ENCODE measurements at places on chromosomes 4 and X.

DNA sequence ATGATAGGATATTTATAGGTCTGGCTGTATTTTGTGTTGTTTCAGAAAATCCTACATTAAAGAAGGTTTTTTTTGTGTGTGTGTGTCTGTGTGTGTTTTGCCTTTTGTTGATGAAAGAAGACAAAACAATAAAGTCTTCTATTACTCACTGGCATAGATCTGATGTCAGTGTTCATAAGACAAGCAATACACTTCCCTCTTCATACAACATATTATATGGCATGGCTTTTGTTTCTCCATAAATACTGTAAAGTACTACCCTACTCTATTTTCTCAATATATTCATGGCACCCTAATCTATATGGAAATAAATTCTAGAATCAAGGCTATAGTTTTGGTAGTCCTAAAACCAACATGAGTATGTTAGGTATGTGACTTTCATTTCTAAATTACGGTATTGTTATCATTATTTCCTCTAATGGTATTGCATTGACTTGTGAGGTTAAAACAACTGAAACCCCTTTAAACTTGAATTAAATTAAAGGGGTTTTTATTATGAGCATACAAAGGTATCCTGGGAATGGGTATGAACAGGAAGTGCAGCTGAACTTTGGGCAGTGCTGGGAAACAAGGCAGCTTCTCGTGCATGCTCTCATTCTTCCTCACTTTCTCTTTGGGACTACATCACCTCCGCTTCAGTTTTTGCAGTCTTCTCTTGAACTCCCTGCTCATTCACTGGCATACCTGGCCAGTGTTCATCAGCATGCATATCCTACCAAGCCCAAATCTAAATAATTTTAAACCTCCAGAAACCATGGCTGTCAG lies 70.5 kb upstream of the PRSS48 start:
- no peak for DNase-seq

- DNase-seq, result no peak
Measured at GRCh38 chr4:108730579-108730978, 32.3 kb downstream of the ETNPPL start.

DNA sequence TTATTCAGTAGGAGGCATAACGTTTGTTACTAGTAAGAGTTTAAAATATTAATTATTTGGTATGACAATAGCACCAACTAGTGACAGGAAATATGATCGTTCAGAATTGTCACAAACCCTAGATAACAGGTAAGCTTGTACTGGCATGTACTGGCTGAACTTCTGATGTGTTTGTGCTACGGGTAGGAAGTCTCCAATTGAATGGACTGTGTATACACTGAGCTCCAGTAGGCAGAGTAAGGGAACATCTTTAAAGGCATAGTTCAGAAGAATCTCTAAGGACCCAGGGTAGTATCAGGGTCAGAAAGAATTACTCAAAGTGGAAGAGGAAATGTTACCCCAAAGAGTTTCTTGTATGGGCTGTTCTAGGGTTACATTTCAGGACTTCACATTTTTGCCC lies 230.4 kb downstream of the EDA2R start:
- DNase-seq, result no peak

GRCh38 chr4:8303485-8304281 lies 34.1 kb downstream of the HTRA3 start:
- DNase-seq, result no peak

GRCh38 chr4:134089885-134090284 lies 111.7 kb downstream of the PABPC4L start:
- DNase-seq, result no peak

GRCh38 chr4:13922459-13922858 lies 294.9 kb upstream of the BOD1L1 start:
- DNase-seq, result no peak

DNA sequence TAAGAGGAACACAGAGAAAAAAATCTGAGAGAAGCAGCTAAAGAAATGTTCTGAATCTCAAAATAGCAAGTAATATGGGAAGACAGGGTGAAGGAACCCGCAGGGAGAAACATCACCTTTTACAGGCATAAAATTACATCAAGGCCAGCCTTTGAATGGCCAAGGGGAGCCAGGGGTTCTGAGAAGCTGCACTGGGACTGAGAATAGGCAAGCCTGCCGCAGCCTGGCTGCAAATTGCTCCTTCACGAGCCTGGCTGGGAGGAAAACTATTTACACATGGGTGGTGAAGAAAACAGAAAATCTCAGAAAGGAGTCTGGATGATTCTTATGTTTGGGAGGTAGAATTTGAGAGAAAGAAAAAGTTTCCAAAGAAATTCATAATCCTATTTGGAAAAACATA lies 74.5 kb upstream of the QRFPR start:
- no peak for DNase-seq

GRCh38 chr4:121769341-121769740 lies 4.4 kb upstream of the SMIM43 start:
- DNase-seq, result no peak

- no peak for DNase-seq
Measured at GRCh38 chr4:185221491-185221890, 12.1 kb downstream of the SNX25 start.

DNA sequence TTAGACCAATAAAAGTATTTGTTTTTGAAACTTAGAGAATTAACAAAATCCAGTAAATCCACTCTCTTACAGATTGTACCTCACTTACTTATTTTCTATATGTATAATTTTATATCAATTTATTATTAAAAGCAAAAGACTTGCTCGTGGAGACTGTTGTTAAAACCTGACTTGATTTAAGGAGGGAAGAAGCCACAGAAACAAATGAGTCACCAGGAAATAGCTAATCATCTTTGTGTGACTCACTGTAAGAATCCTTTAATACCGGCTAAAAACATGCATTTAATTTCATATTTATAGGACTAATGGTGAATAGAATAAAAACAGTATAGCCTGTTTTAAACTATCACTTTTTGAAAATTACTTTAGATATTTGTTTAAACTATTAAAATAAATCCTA lies 29.9 kb upstream of the UBE2NL start:
- DNase-seq, result no peak

DNA sequence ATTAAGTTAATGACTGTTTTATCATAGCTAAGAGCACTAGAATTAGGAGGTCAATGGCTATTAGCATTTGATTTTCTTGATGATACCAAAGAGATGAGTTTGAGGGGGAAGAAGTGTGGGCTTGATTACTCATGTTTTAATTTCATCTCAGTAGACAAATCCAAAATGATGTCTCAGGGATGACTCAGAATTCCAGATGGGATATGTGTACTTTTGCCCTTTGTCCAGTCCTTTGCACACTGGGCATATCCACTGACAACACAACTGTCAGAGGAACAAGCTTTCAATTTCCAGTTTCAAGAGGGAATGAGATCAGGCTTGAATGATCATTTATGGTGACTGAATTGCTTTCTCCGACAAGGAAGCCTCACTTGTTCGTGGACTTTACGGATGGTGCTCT lies 325.3 kb upstream of the FTHL17 start:
- DNase-seq, result no peak

DNA sequence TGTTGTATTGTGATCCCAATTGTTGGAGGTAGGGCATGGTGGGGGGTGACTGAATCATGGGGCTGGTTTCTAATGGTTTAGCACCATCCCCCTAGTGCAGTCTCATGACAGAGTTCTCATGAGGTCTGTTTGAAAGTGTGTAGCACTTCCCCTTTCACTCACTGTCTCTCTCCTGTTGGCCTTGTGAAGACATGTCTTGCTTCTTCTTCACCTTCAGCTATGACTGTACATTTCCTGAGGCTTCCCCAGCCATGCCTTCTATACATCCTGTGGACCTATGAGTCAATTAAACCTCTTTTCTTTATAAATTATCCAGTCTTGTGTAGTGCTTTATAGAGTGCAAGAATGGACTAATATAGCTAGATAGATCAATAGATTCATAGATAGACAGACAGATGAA lies 230.0 kb downstream of the MAGEE1 start:
- no peak for DNase-seq

DNA sequence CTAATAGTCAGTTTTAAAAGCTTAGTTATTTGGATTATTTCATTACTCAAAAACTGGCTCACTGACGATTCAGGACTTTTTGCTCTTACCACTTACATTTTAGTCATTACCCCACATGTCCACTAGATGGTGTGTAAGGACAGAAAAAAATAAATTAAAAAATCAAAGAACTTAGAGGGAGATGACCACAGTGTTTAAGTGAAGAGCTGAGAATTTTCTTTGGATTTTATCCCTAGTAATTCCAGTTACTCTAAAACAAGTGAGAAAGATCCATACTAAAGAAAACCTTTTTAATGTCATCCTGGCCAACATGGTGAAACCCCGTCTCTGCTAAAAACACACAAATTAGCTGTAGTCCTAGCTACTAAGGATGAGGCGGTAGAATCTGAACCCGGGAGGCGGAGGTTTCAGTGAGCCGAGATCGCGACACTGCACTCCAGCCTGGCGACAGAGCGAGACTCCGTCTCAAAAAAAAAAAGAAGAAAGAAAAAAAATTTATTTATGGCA lies 26.4 kb upstream of the TMPRSS11B start:
- no peak for DNase-seq

GRCh38 chr4:76546759-76547742 lies 112.0 kb downstream of the SHROOM3 start:
- DNase-seq, result no peak

GRCh38 chr4:141124224-141124623 lies 9.0 kb downstream of the RNF150 start:
- DNase-seq, result no peak

DNA sequence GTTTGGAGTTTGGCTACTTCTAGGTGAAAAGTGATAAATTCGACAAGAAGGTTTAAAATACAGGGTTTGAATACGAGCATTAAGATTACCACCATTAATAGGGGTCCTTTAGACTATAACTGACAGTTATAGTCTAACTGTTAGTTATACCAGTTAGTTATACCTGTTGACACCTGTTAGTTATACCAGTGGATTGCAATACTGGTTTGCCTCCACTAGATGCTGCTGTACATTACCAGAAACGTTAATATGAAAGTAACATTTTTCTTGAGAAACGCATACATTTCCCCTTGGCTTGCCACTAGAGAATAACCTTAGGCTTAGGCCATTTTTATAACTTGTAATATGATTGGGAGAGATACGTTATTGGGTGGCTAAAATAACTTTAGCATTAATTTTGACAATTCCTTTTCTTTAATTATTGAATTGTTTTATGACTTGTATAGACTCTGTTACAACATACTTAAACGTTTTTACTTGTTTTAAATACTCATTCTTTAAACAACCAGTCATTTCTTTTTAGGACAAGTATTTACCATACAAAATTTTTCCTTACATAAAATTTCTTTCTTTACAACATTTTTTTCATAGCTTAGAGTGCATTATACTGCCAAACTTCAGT lies 911.2 kb downstream of the FSTL5 start:
- DNase-seq, result no peak

DNA sequence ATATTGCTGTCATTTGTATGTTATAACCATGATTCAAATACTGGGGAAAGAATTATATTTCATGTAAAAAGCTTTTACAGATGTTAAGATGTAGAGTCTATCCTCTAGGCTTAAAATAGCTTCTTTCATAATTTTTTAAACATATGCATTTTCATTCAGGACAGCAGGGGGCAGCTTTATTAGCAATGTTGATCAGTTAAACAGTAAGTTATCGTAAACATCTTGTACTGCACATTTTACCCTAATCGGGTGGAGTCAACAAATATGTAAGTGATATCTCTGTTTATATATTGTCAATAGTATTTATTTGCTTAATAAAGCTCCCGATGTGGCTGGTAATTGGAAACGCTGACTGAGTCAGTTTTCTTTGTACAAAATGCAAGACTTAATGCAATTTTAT lies 142.5 kb upstream of the MED14 start:
- no peak for DNase-seq

GRCh38 chrX:154458116-154458953 lies at the start of gene PLXNA3:
Gene PLXNA3, plus strand, starts transcription at chrX:154458281. Its CDS starts 1,903 bp downstream, at chrX:154460184.
- no peak for DNase-seq

- DNase-seq, result no peak
Measured at GRCh38 chrX:31136144-31136611, 64.3 kb upstream of the FTHL17 start.

DNA sequence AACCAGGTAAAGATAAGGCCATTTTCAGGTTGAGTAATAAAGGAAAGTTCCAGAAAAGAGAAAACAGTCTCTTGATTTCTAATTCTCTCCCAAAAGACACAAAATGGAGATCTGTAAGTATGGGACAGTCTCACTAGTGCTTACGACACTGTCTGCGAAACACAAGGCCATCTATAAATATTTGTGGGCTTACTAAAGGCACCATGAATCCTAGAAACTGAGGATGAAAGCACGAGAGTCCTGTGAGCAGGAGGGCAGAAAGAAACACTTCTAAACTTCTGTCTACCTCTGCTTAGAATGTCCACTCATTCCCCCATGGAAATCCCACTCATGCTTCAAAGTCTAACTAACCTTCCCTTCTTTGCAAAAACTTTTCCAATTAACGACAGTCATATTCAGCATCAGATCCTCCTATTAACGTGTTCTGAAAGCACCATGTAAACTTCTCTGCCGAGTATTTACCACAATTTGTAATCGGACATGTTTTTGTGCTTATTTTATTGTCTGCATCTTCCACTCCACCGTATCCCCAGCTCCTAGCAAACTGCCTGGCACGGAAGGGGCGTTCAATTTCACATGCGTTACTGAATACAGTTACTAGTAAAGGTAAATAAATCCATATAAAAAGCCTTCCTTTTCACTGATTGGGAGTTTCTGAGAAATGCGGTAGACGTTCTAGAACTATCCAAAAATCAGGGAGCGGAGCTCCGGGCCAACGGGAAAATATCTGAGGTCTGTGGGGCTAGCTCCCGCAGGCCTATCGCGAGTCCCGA lies 665 bp downstream of the PSMD10 start:
- DNase-seq, result no peak

GRCh38 chr4:112329672-112330375 lies 32.7 kb downstream of the ALPK1 start:
- DNase-seq, result no peak

DNA sequence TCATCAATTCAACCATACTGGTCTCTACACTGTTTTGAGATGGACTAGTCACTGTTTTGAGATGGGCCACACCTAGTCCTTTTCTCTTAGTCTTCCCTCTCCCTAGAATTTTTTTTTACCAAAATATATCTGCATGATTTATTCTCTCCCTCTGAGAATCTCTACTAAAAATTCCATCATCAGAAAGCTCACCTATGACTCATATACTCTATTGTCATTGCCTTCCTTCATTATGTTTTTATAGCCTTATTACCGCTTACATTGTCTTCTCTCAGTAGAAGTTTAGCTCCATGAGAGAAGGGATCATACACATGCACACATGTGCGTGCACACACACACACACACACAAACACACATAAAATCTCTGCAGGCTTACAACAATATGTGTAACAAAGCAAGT lies 303.6 kb downstream of the PCDH10 start:
- DNase-seq, result no peak

- no peak for DNase-seq
Measured at GRCh38 chrX:15321447-15321846, 6.0 kb upstream of the ASB11 start.

- no peak for DNase-seq
Measured at GRCh38 chr4:158179465-158179864, 6.6 kb upstream of the GASK1B start.

- no peak for DNase-seq
Measured at GRCh38 chrX:134236626-134237614, at the start of gene CCDC160. Gene CCDC160, plus strand, starts transcription at chrX:134237182. Its CDS starts 7,619 bp downstream, at chrX:134244801.

All from iPS DF 6.9 (cell line).